ENCODE measurements at places on chromosomes 3 and 15.

DNA sequence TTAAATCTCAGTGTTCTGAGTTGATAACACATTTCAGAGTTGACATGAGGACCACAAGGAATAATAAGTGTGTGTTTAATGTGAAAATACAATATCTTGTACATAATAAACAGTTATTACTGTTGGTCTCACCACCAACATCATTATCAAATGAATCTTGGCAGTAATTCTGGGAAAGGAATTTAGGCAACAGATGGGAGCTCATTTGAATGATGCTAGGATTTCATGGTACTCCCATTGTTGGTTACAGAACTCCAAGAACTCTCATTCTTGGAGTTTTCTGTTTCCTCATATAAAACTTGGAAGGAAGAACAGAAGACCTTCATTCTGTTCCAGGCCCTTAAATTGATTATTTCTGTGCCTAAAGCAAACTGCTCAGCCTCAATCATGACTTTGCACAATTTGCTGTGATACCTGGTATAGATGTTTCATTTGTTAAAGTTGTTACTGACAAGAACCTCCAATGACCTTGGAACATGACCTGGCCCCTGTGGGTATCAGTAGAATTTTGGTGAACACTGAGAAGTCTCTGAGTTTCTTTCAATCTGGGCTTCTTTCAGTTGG lies 385.8 kb downstream of the LPP start:
- DNase-seq = no peak

DNA sequence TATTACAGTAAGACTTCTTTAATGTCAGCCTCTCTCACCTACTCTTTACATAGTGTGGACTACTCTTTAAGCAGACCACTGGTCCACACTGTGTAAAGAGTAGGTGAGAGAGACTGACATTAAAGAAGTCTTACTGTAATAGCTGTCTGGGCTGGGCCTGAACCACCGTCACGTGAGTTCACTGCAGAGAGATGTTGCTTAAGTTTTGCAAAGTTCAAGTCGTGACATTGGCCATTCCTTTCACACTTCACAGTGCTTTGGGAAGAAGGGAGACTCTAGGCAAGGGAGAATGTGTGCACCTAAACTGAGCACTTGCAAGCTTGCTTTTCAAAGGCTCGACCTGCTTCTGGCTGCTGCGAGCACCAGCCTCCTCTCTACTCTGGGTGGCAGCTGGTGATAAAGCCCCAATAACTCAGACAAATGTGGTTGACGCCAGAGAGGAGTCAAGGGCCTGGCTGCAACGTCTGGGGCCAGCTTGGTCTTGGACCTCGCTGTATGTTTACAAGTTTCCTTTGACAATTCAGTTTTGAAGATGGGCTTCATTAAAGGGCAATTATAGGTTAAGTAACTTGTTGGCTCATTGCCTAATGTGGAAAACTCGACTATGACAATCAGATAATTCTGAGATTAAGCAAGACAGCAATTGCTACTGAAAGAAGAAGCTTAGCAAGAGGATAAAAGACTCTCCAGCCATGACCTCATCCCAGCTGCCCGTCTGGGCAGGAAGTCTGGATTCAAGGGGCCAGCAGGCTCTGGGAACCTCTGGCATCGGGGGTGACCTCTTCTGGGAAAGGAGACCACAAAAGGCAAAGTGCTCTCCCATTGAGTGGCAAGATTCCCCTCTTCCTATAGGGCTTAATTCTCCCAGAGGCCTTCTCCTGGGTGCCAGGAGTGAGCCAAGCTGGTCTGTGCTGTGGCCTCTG lies 242.1 kb upstream of the TLE3 start:
- DNase-seq = no peak

DNA sequence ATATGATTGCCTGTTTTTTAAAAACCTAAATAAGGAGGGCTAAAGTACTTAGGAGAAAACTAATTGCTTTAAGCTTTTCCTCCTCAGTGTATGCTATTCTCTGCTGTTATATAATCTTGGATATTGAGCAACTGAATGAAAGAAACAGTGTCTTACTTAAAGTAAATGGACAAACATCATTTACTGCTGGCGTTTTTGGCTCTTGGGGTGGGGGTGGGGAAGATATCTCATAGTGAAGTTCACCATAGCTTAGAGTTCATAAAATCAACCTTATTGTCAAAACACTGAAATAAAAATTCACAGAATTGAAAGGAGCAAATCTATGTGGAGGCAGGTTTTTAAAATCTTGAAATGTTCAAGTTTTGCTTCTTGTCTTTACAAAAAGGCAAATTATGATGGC lies 256.4 kb upstream of the SOX2 start:
- DNase-seq = no peak

DNA sequence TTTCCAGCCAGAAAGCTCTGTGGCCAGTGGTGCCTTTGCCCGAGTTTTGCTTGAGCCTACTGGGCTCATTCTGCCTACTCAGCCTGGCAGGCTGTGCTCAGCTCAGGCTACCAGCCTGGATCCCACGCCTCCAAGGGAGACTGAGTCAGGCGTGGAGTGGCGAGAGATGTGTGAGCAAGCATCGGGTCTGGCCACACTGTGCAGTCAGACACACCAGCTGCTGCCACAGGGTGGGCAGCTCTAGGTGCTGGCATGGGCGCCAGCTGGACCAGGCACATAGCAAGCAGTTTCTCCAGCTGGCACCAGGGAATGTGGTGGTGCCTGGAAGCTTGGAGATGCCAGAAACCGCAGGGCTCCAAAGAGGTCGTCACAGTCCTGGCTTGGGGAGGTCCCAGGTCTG lies 498.5 kb upstream of the CNTN4 start:
- no peak for DNase-seq

DNA sequence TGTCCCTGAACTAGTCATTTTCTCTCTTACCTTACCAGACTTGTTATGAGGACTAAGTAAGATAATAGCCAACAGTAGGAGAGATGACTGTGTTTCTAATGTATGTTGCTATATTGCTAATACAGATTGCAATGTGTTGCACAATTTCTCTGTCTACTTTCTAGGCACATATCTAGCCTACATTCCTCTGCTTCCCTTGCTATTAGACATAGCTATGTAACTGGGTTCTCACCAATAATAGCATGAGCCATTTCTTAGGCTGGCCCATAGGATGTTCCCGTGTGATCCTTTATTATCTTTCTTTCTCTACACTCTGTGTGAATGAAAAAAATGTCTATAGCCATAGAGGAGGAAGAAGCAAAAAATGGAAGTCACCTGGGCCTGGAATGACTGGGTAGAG lies 6.8 kb upstream of the LRRN1 start:
- no peak for DNase-seq

GRCh38 chr3:98573181-98573728 lies 20.2 kb downstream of the CPOX start:
- DNase-seq = no peak

GRCh38 chr3:50172626-50173220 lies 17.6 kb downstream of the SEMA3F start:
- DNase-seq = no peak

GRCh38 chr3:126567696-126568438 lies 9.1 kb upstream of the C3orf22 start:
- no peak for DNase-seq

GRCh38 chr3:114176487-114176886 lies 2.4 kb downstream of the DRD3 start:
- no peak for DNase-seq

DNA sequence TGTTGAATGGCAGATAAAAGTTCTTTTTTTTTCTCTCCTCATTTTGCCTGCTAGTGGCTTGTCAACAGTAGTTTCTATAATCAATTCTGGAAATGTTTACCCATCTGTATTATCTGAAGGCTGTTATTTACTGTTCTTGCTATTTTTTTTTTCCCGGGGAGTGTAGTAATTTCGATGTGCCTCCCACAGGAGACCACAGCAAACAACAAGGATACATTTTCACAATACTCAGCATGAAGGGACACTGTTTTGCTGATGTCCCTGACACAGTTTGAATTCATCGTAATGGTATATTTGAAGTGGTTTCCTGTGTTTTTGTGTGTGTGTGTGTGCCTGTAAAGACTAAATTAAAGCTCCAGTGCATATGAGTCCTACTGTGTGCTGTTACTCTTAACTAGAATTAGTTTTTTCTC lies 92.1 kb upstream of the ICE2 start:
- no peak for DNase-seq

GRCh38 chr3:76403556-76403955 lies 618.2 kb upstream of the ZNF717 start:
- DNase-seq = no peak

DNA sequence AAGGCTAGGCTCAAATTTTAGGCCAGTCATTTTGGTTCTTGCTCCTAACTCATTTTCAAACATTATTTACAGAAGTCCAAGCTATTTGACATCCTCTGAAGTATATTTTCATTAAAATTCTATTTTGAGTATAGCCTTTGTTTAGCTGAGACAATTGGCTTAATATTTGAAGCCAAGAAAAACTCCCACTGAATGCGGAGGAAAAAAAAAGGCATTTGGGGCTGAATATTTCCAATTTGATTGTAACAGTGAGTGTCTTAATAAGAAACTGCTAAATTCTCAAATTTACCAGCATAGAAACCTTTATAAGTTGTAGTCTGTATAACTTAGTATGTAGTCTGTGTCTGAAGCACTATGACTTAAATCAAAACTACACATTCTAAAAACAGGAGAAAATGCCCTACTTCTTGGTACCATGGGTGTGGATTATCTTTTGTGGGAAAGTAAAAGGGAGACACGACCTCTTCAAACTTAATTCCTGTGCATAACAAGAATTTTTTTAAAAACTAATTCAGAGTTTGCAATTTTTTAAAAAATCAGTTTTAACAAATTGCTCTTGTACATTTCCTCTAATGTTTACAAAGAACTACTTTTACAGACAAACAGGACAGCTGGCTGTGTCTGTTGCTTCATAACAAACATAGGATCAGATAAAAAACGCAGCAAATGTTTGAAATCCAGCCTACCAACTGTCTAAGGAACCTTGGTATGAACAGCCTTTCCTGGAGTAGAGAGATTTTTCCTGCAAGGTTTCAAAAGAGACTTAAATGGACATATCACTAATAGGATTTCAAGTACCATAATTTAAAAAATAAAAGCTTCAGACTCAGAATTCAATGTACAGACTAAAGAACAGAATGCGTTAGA lies 52.7 kb upstream of the LMOD3 start:
- no peak for DNase-seq

GRCh38 chr3:5974630-5975322 lies 787.3 kb downstream of the EDEM1 start:
- no peak for DNase-seq

DNA sequence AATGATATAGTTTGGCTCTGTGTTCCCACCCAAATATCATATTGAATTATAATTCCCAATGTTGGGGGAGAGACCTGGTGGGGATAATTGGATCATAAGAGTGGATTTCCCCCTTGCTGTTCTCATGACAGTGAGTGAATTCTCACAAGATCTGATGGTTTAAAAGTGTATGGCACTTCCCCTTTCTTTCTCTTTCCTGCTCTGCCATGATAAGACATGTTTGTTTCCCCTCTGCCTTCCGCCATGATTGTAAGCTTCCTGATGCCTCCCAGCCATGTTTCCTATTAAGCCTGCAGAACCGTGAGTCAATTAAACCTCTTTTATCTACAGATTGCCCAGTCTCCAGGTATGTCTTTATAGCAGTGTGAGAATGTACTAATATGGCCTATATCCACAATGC lies 126.7 kb upstream of the GMNC start:
- no peak for DNase-seq

- DNase-seq = no peak
These were observed 335.9 kb downstream of the LPP start for GRCh38 chr3:188489639-188490405.

DNA sequence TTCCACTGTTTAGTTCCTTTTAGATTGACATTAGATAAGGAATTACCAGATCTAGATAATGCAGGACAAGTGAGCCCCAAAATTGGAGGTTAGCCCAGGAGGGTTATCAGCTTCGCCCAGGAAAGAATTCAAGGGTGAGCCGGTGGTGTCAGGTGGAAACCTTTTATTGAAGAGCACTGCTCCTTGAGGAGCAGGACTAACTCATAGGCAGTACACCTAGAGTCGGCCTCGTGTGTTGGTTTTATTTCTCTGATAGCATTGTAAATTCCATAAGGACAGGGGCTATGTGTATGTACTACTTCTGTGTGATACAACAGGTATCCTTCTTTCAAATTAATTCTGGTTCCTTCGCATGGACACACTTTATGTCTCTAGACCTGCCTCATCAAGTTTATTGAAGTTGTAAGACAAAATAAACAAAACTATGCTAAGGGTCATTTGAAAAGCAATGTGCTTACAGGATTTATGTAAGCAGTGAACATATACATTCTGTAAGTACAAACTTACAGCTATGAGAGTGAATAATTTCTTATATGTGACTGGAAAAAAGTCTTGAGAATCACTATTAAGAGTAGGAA lies 57.2 kb downstream of the SNX4 start:
- DNase-seq = no peak

GRCh38 chr3:27721717-27722564 lies at the start of gene EOMES:
EOMES (minus strand) TSS chr3:27722323; CDS start chr3:27722294, 29 bp downstream.
- no peak for DNase-seq

GRCh38 chr3:193673845-193674244 lies 80.8 kb downstream of the OPA1 start:
- DNase-seq = no peak

- DNase-seq = peak; percentile 5
These were observed 17.8 kb downstream of the CEP19 start for GRCh38 chr3:196694202-196694638.

GRCh38 chr3:41198526-41198925 lies 779 bp upstream of the CTNNB1 start:
- DNase-seq = peak; percentile 3

- no peak for DNase-seq
These were observed 47.1 kb downstream of the OIP5 start for GRCh38 chr15:41285285-41285684.

DNA sequence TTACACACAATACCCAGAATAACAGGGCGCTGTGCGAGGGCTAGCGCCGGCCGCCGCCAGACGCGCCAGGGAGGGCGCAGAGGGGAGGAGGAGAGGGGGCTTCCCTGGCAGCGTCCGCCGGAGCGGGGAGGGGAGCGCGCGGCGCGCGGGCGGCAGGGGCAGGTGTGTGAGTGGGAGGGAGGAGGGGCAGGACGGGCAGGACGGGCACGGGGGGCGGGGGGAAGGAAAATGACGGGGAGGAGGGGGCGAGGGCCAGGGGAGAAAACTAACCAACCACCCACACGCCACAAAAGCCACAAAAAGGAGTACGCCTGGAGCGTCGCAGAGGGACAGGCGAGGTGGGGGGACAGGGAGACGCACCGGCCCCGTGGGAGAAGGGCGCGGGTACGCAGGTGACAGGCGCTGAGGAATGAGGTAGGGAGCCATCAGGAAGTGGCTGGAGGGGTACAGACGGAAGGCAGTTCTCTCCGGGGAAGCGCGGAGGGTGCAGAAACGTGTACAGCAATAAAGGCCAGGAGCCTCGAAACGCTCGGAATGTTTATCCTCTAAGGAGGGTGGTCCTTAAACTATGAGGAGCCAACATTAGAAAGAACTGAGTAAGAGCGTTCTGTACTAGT lies 610 bp upstream of the SATB1 start:
- DNase-seq = no peak

- no peak for DNase-seq
These were observed 10.8 kb downstream of the TBC1D21 start for GRCh38 chr15:73884159-73884558.

DNA sequence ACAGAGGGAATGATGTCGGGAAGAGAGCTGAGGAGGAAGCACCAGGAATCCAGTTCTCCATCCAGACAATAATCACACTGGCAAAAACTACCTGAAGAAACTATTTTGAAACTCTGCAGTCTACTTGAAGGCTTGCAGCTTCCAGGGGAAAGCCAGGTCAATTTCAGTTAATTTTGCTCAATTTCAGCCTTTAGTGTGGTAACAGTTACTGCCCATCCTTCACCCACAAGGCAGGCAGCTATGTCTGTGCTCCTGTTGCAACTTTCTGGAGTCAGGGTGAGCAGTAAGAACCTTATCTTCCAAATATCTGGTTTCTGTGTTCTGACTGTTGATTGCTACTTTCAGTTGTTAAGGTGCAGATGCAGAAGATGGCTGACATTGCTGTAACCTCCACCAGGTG lies 221.7 kb downstream of the ADAMTS17 start:
- no peak for DNase-seq

All from stimulated activated CD8-positive, alpha-beta memory T cell treated with anti-CD3 and anti-CD28 coated beads, Interleukin-7, amount 100 ng/mL, for 1 hour (primary cell).